Stimulated activated CD4-positive, alpha-beta T cell treated with anti-CD3 and anti-CD28 coated beads, Interleukin-1b, Interleukin-23, amount 100 ng/mL, for 48 hours (primary cell): ENCODE measurements at places on chromosomes 2 and 18.

GRCh38 chr2:210551001-210551400, 5.4 kb upstream of the CPS1 start:
- DNase-seq = no peak

DNA sequence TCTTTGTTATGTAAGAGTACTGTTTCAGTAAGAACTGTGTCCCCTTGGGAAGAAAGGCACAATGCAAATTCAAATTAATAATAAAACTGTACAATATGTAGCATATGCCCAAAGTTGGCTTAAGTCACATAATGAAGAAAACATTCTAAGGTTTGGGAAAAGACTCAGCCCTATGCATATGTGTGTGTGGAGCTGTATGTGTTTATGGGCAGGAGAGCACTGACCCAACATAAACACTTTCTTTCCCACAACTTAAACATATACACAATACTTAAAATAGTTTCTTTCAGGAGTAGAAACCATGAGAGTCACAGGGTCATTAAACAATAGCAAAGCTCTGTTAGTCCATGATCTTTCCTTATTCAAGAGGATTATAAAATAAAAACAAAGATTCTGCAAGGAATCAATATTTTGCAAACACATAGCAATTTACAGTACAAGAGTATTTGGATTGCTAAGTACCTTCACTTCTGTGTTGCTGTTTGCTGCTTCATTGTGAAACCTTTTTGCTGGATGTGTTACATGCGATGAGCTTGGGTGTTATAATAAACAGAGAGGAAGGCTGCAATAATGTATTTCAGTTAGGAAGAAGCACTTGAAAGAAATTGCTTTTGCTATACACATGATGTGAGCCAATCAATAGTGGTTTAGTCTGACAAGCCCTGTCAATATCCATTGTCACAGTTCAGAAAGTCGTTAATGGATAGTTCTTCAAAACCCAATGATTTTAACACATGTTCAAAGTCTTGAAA, 347.3 kb downstream of the ARHGAP15 start:
- no peak for DNase-seq

GRCh38 chr2:84800194-84800805, 80.6 kb downstream of the TRABD2A start:
- DNase-seq = no peak

GRCh38 chr2:192124571-192124970, 70.2 kb downstream of the TMEFF2 start:
- DNase-seq = no peak

DNA sequence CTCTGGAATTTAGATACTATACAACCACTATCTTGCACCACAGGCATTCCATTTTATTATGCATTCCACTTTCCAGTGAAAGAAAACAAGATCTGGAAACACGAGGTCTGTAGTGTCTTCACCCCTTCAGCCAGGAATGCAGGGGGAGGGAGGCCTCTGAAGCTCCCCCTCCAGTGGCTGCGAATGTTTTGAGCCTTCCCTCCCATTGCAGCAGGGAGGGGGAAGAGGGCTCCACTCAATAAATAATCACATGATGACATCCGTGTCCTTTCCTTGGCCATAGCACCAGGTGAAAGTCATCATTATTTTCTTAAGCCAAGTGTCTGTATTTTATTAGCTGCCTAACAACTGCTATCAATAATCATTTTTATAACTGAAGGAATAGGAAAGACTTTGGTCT, 38.6 kb downstream of the ALPK2 start:
- no peak for DNase-seq

DNA sequence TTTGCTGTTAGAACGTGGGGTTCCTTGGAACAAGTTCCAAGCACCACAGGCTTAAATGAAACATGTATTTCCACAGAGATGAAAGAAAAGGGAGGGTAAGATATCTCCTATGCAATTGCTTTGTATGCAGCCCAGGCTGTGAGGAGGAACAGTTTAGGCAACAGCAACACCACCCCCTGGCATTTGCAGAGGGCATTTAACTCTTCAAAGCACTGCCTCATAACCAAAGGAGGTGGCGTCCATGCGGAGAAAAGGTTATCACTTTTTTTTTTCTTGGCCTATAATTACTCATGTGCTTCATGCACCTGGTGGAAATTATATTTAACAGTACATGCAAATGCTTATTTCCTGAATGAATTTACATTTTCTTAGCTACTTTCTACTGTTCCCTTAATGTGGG, 286.0 kb downstream of the LPIN1 start:
- no peak for DNase-seq

- no peak for DNase-seq
These were observed 86.5 kb downstream of the STK39 start for GRCh38 chr2:168160897-168161296.

DNA sequence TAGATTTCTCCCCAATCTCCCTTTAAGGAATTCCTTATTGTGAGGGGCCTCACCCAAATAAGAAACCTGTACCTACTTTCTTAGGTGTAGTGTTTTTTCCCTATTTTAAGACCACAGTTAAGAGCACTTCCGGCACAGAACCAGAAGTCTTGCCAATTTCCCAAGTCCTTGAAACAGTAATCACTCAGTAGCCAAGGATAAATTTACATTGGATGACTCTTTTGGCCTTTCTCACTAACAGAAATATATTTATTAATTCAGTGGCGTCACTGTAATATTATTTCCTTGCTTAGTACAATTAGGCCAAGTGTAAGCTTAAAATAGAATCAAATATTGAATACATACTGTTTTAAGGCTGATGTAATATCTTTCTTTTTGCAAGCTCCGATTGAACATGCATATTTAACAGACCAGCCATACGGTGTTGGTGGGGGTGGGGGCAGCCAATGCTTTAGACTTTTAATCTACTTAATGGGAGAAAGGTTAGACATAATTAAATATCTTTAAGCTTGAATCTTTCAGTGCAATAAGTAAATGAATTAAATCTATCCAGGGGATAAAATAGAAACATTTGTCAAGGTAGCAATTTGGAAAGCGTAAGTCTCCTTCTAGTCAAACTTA, 50.8 kb upstream of the ITGA6 start:
- no peak for DNase-seq

GRCh38 chr18:55425698-55426097, 162.3 kb downstream of the TCF4 start:
- DNase-seq = no peak

DNA sequence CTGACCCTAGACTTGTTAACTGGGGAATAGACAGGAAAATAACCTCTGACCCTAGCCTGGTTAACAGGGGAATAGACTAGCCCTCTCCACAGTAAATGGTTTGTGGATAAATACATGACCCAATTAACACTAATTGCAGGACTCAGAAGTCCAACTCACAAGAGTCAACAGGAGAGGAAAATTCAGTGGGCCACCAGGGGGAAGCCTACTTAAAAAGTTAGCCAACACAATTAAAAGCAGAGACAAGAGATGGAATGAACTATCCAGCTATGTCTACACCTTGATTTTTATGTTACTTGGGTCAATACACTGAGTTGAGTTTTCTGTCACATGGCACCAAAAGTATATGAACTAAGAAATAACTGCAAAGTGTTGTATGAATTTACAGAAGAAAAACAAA, 158.8 kb upstream of the SLC39A10 start:
- peak; percentile 41 for DNase-seq

- no peak for DNase-seq
These were observed 31.7 kb downstream of the ONECUT2 start for GRCh38 chr18:57466745-57467409.

DNA sequence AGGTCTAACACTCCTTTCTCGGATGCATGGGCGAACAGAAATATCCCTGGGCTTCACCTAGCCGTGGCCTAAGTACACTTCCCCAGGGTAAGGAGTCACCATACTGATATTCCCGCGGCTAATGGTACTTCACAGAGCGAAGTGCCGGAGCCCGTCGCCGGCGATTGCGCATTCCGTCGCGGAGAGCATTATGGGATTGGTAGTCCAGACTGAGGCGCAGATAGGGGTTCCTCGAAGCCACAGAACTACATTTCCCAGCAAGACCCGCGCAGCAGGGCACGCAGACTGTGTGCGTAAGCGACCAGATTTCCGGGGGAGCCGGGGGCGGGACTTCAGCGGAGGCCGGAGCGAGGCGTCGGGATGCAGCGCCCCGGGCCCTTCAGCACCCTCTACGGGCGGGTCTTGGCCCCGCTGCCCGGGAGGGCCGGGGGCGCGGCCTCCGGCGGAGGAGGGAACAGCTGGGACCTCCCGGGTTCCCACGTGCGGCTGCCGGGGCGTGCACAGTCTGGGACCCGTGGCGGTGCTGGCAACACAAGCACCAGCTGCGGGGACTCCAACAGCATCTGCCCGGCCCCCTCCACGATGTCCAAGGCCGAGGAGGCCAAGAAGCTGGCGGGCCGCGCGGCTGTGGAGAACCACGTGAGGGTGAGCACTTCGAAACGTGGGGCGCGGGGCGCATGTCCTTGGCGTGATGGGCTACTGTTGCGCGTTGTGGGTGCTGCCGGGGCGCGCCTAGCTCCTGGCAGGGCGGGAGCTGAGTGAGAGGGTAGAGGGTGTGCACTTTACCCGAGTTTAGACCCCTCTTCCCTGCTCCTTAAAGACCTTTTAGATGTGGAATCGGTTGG, at the start of gene RPIA:
Gene RPIA, plus strand, starts transcription at position 335 of the 845 bp plus-strand sequence. Its CDS starts 26 bp downstream, at position 361.
- peak; percentile 99 for DNase-seq

GRCh38 chr2:206798000-206798399, 32.6 kb downstream of the FASTKD2 start:
- peak; percentile 31 for DNase-seq

GRCh38 chr2:7812231-7812995, 869.4 kb upstream of the ID2 start:
- DNase-seq = no peak

DNA sequence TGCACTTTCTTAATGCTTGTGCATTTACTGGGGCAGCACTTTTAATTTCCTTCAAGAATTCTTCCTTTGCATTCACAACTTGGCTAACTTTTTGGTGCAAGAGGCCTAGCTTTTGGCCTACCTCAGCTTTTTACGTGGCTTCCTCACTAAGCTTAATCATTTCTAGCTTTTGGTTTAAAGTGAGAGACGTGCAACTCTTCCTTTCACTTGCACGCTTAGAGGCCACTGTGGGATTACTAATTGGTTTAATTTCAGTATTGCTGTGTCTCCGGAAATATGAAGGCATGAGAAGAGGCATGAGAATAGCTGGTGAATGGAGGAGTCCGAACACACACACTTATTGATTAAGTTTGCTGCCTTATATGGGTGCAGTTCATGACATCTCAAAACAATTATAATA, 354.1 kb downstream of the DLGAP1 start:
- no peak for DNase-seq

- no peak for DNase-seq
These were observed 107.1 kb upstream of the MAPRE2 start for GRCh38 chr18:34933909-34934661.

GRCh38 chr18:49861659-49862058, 48.3 kb upstream of the ACAA2 start:
- DNase-seq = no peak

DNA sequence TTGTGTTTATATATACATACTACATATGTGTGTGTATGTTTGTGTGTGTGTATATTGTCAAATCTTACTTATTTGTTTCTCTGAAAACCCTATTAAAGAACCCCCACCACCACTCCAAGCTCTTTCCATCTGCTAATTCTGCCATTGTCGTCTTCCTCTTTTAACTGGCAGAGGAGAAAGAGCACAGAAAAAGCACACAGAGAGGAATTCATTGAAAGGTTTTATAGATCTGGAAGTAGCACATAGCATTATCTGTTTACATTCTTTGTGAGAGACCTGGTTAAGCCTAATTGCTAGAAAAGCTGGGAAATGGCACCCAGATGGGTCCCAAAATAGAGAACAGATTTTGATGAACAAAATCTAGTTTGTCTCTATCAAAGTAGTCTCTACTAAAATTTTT, 800.0 kb upstream of the PIK3C3 start:
- no peak for DNase-seq

GRCh38 chr18:45684341-45685115, 39.5 kb upstream of the SLC14A1 start:
- DNase-seq = no peak

DNA sequence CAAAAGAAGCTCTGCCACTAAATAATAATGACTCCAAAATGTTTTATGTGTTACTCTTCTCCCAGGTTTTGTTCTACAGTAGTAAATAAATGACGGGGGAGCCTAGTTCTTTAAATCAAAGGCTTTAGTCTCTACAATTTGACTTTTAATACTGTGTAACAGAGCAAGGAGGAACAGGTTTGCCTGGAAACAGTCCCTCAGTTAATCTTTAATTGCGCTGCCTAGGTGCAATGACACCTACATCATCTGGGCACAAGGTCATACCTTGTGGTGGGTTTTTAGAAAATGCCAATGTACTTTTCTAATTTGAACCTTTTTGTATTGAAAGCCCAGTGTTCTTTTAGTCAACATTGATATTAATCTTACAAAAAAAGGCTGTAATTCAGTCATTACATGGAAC, 287.3 kb upstream of the SETBP1 start:
- no peak for DNase-seq

GRCh38 chr2:48144777-48145176, 238.5 kb upstream of the FBXO11 start:
- DNase-seq = no peak

DNA sequence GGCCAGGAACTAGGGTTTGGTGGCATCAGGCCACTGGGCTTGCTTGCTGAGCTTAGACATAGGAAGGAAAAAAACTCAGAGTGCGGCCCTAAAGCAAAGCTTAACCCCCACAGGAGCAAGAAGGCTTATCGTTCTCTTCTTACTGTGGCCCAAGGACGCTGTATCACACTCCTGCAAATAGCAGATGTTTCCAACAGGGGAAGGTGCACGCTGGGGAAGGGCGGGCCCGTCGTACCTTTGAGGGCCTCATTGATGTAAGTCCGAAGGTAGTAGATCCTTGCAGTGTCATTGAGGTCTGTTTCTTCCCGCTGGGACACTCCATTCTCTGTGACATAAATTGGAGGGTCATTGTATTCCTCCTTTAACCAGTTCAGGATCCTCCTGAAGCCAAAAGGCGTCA, 46.6 kb downstream of the LCT start:
- DNase-seq = no peak

DNA sequence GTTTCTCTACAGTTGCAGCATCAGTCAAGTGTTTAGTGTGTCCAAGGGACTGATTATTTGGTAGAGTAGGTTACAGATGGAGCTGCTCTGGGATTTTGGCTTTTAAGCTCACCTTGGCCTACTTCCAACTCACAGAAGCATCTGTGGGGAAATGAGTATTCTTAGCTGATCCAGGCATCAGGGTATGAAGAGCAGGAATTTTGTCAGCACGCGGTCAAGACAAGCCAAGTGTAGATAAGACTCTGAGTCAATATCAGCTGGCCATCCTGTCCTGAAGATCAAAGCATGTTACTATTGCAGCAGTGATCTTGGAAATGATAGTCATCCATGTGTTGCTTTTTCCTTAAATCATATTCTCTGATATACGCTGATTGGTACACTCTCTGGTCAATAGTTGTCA, 24.4 kb downstream of the SERPINB4 start:
- DNase-seq = no peak

GRCh38 chr2:50582164-50582563, 449.8 kb downstream of the NRXN1 start:
- no peak for DNase-seq

GRCh38 chr2:2686222-2686621, 355.1 kb upstream of the MYT1L start:
- no peak for DNase-seq

- DNase-seq = no peak
These were observed 63.1 kb downstream of the LAMA3 start for GRCh38 chr18:23752363-23752762.
